ENCODE measurements at places on chromosomes 16 and 17.
A peak's percentile ranks its signal among the peaks of the same experiment; 100 is the strongest.

DNA sequence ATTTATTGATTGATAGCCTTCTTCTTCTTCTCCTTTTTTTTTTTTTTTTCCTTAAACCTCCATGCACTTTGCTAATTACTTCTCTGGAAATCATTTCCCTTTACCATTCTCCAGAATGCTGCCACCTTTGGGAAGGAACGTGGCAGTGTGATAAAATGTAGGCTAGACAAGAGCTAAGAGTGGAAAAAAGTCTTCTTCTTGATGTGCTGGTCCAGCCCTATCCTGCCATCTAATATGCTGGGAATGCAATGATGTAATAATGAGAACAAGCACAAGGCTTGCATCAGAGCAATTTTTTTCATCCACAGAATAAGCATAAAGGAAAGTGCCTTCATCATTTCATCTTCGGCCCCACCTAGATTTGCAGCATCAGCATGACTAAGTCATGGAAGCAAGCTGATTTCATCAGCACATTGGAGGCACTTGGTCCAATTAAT, 128.7 kb upstream of the ZFHX3 start:
- peak; percentile 20 for DNase-seq

DNA sequence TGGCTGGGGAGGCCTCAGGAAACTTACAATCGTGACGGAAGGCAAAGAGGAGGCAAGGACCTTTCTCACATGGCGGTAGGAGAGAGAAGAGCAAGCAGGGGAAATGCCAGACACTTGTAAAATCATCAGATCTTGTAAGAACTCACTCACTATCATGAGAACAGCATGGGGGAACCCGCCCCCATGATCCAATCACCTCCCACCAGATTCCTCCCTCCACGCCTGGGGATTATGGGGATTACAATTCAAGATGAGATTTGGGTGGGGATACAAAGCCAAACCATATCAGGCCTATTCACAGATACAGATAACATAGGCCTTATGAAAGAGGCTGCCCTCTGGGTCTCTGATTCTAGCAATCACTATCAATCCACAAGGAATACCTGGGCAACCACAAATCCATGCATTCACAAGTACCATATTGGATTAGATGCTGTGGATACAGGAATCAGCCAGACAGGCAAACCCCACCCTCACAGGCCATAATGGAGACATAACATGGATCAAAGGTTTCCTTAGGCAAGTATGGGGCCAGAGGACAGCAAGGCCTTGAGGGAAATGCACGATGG, 284.9 kb downstream of the SOX9 start:
- no peak for DNase-seq

DNA sequence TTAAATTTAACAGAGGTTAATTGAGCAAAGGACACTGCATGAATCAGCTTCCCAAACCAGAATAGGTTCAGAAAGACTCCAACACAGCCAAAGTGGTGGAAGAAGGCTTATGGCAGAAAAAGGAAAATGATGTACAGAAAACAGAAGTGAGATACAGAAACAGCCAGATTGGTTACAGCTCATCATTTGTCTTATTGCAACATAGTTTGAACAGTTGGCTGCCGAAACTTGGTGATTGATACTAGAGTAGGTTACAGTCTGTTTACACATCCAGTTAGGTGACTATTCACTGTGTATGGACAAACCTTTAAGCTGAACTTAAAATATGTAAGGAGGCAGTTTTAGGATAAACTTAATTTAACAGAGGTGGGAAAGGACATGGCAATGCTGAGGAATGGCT, 18.3 kb downstream of the TMEM100 start:
- DNase-seq = no peak

DNA sequence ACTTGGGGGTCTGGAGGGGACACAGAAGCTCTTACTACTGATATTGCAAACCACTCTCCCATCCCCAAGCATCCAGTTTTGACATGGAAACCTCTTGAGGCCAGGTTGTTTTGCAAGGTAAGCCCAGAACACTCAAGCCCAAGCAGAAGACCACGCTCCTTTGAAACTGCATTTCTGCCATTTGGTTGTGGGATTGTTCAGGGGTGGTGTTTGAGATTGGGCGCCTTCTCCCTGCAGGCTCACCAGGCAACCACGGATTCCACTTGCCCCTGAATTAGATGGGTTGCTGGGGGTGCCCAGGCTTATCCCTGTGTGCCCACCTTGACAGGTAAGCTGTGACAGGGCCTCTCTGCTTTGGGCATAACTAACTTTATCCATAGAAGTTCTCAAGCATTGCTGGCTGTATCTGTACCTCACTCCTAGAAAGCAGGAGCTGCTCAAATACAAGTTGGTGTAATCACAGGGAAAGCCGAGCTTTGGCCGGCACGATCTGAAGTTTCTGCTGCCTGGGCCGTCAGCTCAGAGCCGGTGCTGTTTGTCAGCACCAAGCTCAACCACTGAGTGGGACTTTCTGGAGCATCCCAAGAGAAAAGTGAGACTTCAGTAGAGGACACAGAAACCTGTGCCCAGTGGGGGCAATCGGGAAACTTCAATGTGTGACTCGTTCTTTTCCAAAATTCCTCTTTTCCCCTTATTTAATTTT, 93.6 kb downstream of the CYLD start:
- DNase-seq = no peak

- DNase-seq = no peak
These were observed 12.9 kb upstream of the MYO18A start for GRCh38 chr17:29193146-29193545.

GRCh38 chr17:65718601-65719000, 157.2 kb upstream of the AXIN2 start:
- no peak for DNase-seq

DNA sequence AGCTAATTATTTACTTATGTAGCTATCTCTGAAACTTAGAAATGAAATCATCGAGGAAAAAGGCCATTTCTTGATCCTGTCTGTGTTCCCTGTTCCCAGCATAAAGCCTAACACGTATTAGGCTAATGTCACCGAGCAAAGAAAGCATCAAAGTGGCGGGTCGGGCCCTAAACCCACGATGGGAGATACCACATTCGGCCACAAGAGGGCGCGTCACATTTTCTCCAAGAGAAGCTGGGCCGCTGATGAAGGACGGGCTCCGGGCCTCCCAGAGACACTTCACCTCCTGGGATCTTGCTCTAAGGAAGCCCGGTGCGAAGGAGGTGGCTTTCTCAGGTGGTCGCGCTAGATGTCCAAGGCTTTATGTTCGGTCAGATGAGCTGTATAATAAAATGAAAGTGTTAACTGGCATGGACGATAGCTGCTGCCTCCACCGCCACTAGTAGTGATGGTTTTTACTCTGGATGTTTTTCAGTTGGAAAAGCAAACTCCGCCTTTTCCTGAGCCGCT, 853 bp upstream of the PDK2 start:
- DNase-seq = peak; percentile 64

DNA sequence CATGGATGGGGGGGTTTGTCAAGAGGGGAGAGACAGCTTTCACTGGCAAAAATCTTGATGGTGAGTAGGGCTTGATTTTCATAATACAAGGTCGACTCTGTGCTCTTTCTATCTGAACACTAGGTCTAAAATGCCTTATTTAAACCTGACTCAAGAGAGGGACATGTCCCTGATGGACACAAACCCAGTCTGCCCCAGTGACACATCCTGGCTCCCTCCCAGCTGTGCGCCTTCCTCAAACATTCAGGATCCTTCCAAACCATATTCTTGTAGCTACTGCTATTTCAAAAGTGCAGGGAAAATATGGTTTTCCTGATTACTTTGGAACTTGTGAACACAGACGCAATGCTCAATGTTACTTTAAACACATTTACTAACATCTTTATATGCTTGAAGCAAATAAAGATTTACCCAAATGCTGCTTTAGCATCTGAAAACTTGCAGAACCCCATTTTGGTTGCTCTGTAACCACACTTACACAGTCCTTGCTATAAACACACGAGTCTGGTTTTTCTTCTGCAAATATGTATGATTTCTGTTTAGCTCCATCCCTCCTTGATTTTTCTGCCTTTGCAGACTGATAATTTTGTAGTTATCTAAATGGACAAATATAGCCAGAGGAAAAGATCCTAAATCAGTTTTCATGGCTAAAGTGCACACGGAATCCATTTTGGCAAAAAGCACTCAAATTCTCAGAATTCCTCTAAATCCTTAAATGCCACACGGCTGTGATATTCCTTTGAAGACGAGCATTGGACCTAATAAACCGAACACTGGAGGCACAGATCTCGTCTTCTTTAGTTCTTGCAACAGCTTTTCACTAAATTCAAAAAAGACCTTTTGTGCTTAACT, 499.9 kb upstream of the ZFHX3 start:
- DNase-seq = no peak

- no peak for DNase-seq
These were observed 841.5 kb downstream of the CDH11 start for GRCh38 chr16:64280317-64280716.

- DNase-seq = no peak
These were observed 193.8 kb upstream of the CACNG3 start for GRCh38 chr16:24062270-24062817.

- no peak for DNase-seq
These were observed 210.2 kb downstream of the PARN start for GRCh38 chr16:14419817-14420216.

- DNase-seq = no peak
These were observed 11.6 kb downstream of the HSBP1 start for GRCh38 chr16:83819361-83819760.

GRCh38 chr17:82831041-82831817, 8.6 kb downstream of the ZNF750 start:
- DNase-seq = no peak
